ENCODE measurements at places on chromosomes 1 and 21.

DNA sequence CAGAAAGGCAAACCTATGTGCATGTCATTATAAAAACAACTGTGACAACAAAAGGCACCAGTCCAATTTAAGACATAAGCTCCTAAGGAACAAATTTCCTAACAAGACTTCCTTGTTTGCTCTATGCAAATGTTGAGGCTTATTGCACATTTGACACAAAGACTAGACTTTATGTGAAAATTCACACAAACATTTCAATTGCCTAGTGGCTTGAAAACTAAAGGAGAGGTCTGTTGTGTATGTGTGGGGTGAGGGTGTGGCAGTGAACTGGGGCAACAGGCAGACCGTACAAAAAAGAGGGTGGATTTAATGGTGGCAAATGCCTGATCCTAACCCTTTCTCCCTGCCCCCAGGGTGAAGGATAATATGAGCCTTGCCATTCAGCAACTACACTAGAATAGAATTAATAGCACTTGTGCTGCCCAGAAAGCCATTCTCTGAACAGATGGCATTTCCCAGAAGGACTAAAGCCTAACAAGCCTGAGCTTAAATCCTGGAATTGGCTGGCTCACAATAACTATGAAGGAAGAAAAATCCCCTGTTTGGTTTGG, 73.9 kb downstream of the GLUL start:
- no peak for DNase-seq

- no peak for DNase-seq
Observed at GRCh38 chr1:177340601-177341067, 169.9 kb downstream of the BRINP2 start.

DNA sequence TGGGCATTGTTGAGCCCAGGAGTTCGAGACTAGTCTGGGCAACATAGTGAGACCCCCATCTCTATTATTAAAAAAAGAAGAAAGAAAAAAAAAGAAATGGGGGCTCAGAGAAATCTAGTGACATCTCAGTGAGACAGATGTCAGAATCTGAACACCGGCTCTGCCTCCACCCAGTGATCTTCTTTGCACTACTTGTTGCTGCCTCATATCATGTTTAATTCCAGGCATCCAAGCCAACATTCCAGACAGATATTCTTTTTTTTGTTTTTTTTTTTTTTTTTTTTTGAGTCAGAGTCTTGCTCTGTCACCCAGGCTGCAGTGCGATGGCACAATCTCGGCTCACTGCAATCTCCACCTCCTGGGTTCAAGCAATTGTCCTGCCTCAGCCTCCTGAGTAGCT, 5.0 kb upstream of the ARL8A start:
- no peak for DNase-seq

DNA sequence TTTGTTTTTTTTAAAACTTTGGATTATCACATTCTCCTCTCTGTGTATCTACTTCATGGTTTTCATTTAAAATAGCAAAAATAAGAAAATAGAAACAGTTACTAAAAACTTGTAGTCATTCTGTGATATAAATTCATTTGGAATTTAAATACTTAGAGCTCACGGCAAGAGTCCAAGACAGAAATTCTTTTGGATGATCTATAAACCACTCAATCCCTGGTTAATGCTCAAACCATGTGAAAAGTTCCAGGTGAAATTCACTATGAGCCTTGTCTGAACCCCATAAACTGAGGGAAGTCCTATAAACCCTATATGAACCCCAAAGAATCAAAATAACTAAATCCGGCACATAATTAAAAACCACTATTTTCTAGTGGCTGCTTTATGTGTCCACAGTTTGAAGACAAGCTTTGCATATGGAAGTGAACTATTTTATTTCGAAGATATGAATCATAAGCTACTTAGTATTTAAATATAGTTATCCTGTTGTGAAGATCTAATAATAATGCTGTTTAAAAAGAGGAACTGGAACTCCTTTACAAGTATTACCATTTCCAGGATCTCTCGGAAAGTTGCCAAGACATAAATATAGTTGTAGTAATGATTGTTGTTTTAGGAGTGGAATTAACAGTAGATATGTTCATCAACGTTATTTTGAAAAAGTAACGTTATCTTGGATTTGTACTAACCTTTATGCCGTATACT, 163.5 kb downstream of the NFIA start:
- no peak for DNase-seq

- no peak for DNase-seq
Observed at GRCh38 chr1:213622365-213623063, 365.3 kb upstream of the PROX1 start.

GRCh38 chr1:54219688-54220003, 19.7 kb downstream of the MRPL37 start:
- DNase-seq, result no peak

DNA sequence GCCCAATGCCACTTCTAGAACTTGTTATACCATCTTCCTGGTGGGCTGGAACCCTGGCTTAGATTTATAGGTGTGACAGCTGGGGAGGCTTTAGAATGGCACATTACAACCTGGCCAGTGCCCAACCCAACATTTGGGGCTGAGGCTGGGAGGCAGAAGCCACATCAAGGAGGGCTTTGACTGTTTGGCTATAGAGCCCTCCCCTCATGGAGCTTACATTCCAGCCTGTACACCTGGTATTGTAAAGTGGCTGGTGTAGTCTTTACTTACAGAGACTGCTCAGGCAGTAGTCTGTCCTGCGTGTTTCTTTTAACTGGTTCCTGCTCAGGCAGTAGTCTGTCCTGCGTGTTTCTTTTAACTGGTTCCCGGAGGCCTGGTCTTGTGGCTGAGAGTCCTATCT, 10.0 kb upstream of the SLC2A1 start:
- DNase-seq, result no peak

DNA sequence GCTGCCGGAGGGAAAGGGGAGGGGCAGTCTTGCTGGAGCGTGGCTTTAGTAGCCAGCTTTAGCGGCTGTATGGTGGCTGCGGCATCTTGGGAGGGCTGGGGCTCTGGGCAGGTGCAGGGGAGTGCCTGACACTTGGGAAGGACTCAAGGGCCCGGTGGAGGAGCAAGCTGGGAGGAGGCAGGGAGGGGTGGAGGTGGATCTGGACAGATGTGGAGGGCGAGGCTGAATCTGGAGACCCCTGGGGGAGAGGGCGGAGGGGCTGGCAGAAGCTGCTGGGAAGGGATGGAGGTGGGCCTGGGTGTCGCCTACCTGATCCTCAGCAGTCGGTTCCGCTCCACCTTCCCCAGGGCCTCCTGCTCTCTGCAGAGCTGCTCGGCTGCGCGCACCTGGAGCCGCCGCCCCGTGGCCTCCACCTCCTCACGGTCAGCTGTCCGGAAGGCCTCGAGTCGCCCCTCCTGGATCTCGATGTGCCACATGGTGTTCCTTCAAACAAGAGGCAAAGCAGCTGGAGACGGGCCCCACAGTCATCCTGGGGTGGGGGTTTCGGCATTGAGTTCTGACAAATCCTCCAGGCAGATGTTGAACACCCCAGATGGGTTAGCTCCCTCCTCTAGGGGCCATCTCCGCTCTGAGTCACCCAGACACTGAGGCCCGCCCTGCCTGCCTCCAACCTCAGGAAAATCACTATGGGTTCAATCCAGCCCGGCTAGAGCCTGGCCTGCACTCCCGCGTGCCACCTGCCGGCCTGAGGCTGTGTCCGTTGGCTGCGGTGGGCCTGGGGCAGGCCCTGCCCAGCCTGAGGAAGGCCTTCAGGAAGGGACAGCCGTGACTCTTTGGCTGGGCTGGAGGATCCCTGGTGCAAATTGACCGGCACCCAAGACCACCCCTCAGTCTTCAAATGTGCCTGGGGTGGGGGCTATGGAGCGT, 29.6 kb downstream of the CFAP74 start:
- no peak for DNase-seq

- DNase-seq, result no peak
Observed at GRCh38 chr21:16076465-16076864, 346.7 kb downstream of the USP25 start.

DNA sequence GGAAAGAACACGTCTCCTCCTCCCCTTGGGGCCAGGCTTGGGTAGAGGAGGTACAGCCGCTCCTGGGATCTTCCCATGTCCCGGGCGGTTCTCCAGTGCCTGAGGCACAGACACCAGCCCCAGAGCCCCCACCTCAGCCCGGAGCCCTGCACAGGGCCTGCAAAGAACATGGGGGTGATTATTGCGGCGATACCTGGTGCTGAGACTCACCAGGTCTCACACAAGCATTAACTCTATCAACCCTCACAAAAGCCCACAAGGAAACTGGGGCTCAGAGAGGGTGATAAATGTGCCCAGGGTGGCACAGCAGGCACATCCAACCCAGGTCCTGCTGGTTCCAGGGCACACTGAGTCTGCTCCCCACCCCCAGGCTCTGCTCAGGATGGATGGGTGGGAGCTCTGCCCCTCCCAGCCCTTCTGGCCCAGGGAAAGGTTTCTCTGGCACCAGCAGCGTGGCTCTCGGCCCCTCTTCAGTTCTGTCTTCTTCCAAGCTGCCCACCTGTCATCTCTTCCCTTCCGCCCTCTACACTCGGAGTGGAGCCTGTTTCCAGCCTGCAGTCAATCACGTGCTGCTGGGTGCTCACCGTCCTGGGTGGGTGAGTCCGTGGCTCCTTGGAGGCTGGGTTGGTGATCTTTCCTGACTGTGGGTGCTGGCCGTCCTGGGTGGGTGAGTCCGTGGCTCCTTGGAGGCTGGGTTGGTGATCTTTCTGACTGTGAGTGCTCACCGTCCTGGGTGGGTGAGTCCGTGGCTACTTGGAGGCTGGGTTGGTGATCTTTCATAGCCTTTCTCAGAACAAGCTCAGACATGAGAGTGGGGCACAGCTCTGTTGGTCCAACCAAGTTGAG, 53.6 kb upstream of the AJAP1 start:
- DNase-seq, result no peak

DNA sequence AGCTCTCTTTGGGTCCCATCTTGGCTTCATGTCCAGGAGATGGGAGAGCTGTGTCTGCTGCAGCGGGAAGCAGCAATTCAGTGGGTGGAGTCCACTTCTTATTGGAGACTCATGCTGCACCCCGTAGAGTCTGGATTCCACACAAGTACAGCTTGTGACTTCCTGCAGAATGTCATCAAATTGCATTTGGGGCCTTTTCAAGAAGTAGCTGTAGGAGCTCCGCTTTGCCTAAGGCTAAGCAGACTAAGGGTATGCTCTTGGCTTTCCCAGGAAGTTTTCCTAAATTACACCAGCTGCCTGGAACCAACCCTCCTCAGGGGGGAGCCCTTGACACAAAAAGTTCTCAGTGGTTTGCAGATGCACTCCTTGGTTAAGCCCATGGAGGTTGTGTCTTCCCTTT, 5.7 kb upstream of the MOB3C start:
- no peak for DNase-seq

GRCh38 chr1:206824331-206824730, 41.1 kb upstream of the IL20 start:
- no peak for DNase-seq

- no peak for DNase-seq
Observed at GRCh38 chr1:21764615-21765423, 18.1 kb downstream of the USP48 start.

GRCh38 chr1:43648876-43649477, 972 bp upstream of the KDM4A start:
- DNase-seq, result no peak

- DNase-seq, result no peak
Observed at GRCh38 chr1:207862241-207862787, 48.6 kb downstream of the CD34 start.

DNA sequence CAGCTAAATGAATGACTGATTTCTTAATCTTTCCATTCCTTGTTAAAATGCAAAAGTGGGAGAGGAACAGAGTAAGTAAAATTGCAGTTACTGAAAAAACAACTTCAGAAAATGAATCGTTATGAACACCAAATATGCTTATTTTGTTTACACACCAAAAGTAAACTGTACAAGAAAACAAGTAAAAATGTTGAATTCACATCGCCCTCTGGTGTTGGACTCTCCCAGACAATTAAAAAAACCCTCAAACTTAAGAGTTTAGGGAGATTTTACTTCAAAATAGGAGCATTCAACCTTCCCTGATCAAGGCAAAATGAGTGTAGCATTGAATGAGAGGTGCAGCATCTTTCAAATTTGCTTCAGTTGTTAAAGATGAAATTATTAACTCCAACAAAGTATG, 19.4 kb upstream of the ESRRG start:
- DNase-seq, result no peak

- DNase-seq, result no peak
Observed at GRCh38 chr1:59199719-59200376, 97.0 kb upstream of the FGGY start.

DNA sequence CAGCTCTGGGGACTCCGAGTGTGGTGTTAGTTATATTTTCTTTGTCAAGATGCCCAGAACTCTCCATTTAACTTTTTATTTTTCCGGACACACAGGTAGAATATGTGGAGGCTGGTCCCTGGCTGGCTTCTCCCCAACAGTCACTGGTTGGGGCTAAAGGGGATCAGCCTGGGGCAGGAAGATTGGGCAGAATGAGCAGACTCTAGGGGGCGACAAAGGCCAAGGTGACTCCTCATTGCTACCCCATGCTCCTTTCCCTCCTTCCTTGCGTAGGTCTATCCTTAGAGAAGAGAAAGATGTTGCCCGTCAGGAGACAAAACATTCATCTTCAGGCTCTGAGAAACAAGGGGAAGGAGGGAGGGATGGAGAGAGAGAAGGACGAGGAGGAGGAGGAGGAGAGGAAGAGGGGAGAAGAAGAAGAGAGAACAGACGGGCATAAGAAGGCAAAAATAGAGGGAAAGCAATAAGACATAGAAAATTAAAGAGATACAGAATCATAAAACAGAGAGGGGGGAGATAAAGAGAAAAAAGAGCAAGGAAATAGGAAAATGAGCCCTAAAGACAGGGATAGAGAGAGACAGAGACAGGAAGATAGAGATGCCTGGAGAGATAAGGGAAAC, 89.9 kb downstream of the FOXD2 start:
- DNase-seq, result no peak

- DNase-seq, result no peak
Observed at GRCh38 chr1:62230718-62231117, 36.1 kb downstream of the L1TD1 start.

DNA sequence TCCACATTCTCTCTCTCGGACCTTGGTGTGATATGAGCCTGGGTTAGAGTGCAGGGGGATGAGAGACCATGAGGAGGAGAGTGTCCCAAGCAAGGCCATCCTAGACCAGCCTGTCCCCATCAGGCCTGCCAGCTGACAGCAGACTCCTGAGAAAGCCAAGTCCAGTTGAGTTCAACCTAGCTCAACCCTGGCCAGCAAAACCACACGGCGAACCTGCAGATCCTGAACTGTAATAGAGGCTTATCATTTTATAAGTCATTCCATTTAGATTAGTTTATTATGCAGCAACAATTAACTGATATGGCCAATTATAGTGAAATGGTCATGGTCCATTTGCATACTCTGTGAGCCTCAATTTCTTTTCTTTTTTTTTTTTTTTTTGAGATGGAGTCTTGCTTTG, 36.4 kb upstream of the ARHGEF10L start:
- DNase-seq, result no peak

- no peak for DNase-seq
Observed at GRCh38 chr21:25647647-25648046, 8.6 kb downstream of the JAM2 start.

DNA sequence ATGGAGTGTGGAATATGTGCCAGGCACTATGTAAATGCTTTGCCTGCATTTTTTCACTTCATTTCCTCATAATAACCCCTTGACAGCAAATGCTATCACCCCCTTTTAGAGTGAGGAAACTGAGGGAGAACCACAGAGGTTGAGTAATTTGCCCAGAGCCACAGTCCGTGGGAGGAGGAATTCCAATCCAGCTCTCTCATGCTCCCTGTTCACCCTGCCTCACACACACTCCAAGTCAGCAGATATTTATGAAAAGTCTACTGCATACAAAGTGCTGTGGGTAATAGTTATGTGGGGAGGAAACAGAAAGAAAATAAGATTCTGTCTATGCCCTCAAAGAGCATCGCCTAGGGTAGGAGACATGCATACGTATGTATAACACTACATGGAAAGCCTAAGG, 30.9 kb upstream of the RBM15 start:
- DNase-seq, result no peak
